ENCODE measurements at places on chromosomes 7 and 10.

- DNase-seq = no peak
Observed at GRCh38 chr10:60878224-60878623, 65.8 kb downstream of the RHOBTB1 start.

DNA sequence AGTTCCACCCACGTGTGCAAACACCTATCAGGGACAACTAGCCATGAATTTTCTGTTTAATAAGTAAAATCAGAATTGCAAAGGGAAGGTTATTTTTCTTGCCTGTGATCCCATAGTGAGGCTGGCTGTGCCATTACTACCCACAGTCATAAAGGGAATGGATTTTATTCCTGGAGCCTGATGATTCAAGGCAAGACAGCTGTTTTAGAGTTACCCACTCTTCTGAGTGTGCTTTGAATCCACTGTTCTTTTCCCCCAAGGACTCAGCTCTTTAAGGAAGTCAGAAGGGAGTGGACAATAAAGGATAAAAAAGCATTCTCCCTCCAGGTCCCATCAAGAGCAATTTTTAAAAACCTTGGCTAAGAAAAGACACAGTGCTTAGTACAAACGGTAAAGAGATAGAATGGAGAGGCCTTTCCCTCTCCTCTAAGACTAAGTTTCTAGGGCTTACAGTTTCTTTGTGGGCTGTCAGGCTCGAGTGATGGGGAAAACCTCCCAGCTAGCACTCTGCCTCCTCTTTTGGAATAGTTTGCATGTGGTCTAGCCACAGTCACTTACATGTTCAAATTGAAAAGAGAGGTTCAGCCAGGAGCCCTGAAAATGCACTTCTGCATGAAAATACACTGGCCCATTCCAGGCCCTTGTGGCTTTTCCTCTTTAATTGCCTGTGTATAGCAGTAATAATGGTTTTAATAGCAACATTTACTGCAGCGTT is 5.1 kb upstream of the LRRC4 start:
- no peak for DNase-seq

- DNase-seq = no peak
Observed at GRCh38 chr7:139159900-139160675, 50.6 kb upstream of the ZC3HAV1 start.

GRCh38 chr7:132440151-132440550 is 136.1 kb downstream of the PLXNA4 start:
- no peak for DNase-seq

DNA sequence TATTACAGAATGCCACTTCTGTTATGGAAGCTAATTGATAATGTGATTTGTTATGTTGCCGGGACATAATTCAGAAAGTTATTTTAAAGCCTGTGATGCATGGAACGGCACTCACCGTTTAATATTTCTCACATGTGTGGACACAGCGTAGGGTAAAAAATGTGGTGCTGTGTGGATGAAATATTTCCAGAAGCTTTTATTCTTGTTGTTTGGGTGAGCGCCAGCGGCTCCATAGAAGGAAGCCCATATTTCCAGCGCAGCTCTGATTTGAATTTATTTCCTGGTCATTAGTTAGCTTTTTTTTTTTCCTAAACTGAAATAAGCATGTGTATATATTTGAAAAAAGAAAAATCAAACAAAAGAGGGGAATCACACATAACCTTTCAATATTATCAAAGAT is 20.2 kb upstream of the NKX6-2 start:
- no peak for DNase-seq

DNA sequence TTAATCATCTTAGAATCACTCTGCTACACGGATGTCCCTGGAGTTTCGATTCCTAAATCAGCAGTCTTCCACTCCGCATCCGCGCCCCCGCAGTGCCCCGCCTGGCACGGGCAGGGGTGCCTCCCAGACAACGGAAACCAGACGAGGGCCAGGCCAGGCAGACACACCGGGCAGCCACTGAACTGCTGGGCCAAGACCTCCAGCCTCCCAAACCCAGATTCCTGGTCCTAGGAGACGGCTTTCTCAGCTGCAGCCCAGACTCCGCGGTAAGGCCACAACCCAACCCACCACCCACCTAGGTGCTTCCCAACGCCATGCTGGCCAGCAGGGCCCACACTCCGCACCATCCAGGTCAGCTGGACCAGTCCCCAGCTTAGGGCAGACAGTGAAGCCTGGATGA is 33.2 kb downstream of the MAD1L1 start:
- DNase-seq = no peak

DNA sequence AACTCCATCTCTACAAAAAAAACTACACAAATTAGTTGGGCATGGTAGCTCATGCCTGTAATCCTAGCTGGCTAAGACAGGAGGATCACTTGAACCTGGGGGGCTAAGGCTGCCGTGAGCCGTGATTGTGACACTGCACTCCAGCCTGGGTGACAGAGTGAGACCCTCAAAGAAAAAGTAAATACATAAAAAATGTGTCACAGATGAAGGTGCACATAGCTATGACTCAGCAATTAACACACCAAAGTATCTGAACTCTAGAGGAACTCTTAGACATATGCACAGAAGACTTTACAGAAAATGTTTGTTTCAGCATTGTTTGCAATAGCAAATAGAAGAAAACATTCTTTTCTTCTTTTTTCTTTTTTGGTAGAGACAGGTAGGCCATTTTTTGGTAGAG is 8.3 kb downstream of the C10orf62 start:
- no peak for DNase-seq

DNA sequence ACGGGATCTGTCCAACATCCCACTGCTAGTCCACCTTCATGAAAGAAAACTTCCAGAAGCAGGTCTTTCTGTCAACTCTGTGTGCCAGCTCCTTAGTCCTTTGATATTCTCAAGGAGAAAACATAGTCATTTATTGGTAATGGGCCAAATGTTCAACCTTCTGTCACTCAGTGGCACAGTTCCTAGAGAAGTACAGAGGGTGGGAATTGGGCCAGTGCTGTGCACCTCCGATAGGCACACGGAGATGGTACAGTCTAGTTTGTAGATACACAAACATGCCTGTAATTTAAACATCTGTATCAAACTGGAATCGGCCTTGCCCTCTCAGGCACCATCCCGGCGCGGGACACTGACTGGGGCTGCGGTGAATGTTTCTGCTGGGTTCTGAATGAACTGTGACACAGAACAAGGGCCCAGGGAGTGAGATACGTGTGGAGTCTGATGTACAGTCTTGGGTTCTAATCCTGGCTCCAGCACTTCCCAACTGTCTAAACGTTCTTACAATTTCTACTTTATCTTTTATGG is 213.9 kb upstream of the SHH start:
- DNase-seq = no peak

DNA sequence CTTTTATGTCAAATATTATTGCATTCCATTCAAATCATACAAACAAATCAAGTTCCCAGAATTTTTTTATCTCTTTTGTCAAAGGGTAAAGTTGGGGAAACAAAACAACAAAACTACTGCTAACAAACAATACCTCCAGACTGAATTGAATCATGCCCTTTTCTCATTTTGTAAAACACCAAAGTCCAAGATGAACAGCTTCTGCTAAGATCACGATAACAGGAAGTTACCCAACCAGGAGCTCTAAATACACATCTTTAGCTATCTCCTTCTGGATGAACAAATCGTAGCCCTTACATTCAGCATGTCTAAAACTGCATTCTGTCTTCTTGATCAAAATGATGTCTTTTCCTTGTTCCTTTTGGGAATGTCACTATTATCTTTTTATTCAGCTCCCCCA is 97.4 kb downstream of the CTTNBP2 start:
- no peak for DNase-seq

DNA sequence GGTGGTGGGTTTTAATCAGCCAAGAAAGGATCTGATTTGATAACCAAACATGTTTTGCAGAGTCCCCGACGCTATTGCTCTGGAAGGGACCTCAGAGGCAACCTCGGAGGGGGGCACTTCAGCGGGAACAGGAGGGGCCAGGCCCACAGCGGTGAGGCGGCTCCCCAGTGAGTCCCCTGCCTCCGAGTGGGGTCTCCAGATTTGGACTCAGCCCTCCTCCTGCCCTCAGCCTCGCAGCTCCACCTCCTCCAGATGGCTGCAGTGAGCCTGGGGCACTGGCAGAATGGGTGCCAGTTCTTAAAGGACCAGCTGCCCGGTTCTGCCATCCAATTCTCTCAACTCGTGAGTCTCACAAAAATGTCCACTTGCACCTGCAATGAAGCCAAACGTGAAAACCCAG is 61.0 kb upstream of the NANOS1 start:
- DNase-seq = no peak

DNA sequence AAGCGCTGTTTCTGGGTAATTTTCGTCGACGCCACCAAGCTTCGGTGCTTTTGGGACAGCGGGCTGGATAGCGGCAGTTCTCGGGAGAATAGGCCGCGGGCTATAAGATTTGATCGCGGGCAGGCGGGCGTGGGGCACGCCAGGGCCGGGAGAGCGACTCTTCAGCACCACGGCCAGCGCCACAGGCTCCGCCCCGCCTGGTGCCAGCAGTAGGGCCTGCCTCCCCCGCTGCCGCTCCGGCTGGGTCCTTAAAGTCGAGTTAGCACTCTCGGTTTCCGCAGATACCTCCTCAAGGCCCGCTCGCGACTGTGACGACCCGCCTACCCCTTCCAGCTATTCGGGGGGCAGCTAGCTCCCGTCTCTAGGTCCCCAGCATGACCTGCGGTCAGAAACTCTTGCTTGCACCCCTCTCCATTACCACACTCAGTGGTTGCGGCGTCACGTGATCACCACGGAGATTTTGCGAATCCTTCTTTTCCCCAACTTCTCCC is 9.4 kb downstream of the NXPH1 start:
- DNase-seq = peak; percentile 80

- DNase-seq = no peak
Observed at GRCh38 chr10:28400176-28400575, 97.3 kb upstream of the MPP7 start.

- no peak for DNase-seq
Observed at GRCh38 chr10:22016046-22016705, 12.6 kb upstream of the DNAJC1 start.

DNA sequence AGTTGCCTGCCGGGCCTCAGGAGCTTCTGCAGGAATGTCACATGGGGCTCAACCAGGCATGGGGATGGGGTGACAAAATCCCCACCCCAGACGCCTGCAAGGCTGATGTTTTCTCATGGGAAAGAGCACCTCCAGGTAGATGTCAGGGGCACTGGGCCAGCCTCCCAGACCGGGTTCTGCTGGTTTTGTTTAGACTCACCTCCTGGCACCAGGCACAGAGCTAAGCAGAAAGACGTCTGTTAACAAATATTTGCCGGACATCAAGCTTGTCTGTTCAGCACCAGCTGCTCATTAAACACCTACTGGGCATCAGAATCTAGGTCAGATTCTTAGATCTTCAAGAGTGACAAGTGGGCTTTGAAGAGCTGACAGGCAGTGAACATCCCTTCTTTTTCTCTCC is 34.9 kb upstream of the TCERG1L start:
- no peak for DNase-seq

DNA sequence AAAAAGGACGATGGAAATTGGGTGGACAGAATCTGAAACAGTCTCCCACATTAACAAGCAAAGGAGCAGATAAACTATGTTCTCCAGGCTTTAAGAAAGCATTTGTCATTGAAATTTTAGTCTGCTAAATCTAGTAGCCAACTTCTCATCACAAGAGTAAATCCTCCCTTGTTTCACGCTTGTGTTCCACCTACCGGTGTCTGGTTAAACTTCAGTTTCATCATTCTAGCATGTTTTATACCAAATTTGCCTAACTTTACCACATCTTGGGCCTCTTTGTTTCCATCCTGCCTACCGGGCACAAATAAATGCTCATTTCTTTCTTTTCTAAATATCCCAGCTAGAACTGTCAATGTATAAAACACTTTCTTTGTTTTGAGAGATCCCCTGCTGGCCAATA is 5.8 kb downstream of the LIPA start:
- no peak for DNase-seq

DNA sequence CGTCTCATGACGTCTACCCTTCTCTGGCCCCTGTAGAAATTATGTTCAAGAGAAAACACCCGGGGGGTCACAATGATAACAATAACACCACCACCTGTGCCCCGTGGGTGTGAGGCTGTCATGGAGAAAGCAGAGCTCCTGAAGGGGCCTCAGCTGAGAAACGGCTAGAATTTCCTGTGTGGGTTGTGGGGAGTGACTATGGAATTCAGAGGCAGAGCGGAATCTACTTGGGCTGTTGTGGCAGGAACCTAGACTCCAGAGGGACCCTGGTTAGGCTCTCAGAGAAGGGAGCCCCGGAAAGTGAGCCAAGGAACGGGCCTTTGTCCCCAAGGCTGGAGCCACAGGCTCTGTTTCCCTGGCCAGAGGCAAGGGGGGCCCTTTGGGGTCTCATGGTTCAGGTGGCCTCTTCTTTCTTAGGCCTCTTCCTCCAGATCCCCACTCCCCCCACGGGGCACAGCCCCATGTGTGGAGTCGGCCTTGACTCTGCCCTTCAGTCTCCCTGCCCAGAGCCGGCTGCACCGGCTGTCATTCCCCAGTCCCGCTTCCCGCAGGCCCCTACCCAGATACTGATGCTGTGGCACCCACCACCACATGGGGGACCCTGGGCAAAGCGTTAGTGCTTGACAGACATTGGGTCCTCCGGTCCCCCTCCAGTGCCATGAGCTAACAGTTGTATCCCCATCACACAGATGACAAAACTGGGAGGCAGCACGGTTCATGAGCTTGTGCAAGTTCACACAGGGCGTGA is 6.5 kb upstream of the GIMAP8 start:
- DNase-seq = no peak

DNA sequence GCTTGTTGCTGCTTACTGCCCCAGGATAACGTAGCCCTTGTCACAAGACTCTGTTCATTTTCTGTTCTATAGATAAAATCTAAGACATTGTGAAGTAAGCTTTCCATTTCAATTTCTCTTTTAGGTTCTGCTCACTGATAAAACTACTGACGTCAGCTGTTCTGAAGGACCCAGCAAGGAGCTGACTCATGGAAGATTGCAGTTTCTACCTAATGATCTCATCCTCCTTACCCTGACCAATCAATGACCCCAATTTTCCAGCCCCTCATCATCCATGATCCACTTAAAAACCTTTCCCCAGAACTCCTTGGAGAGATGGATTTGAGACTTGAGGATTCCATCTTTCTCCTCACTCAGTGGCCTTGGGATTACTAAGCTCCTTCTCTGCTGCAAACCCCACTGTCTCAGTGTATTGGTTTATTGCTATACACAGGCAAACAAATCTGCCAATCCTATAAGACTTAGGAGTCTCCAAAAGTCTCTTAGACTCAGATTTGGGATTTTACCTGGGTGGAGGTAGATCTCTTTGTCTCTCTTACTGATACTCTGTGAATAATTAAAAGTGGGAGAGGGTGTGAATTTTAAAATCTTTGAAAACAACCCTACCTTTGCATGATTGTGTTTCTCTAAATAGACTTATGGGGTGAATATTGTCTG is 109.2 kb upstream of the TRIM24 start:
- no peak for DNase-seq
